ENCODE measurements at places on chromosomes 3 and 15.

- no peak for DNase-seq
Measured at GRCh38 chr3:134372396-134373270, 1.6 kb downstream of the AMOTL2 start.

- peak; percentile 42 for DNase-seq
Measured at GRCh38 chr15:83449937-83450506, 2.9 kb downstream of the SH3GL3 start.

GRCh38 chr15:31013863-31014607 lies 22.6 kb upstream of the MTMR10 start:
- no peak for DNase-seq

DNA sequence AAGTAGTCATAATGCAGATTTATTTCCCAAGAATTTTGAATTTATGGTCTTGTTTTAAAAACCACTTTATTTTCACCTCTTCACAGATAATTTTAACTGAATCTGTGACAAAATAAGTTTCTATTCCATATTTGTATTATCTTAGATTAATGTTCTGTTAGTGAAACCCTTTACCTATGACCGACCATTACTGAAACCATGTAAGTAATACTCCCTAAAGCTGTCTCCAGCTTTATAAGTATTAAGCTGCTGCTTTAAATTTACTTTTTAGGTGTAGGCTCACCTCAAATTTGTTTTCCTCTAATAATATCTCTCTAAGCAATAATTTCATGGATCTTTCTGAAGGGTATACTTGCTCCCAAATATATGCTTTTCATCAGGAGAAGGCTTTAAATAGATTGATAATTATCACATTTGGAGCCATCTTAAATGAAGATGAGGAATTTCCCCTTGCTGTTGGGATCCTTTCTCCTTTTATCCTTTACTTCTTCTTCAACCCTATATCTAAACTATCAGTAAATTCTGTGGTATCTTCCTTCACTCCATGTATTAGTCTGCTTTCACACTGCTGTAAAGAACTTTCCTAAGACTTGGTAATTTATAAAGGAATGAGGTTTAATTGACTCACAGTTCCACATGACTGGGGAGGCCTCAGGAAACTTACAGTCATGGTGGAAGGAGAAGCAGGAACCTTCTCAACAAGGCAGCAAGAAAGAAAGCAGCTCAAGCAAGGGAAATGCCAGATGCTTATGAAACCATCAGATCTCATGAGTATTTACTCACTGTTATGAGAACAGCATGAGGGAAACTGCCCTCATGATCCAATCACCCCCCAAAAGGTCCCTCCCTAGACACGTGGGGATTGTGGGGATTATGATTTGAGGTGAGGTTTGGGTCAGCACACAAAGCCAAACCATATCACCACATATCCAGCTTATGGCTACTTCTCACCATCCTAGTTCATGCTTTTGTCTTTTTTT lies 92.3 kb upstream of the P2RY1 start:
- no peak for DNase-seq

DNA sequence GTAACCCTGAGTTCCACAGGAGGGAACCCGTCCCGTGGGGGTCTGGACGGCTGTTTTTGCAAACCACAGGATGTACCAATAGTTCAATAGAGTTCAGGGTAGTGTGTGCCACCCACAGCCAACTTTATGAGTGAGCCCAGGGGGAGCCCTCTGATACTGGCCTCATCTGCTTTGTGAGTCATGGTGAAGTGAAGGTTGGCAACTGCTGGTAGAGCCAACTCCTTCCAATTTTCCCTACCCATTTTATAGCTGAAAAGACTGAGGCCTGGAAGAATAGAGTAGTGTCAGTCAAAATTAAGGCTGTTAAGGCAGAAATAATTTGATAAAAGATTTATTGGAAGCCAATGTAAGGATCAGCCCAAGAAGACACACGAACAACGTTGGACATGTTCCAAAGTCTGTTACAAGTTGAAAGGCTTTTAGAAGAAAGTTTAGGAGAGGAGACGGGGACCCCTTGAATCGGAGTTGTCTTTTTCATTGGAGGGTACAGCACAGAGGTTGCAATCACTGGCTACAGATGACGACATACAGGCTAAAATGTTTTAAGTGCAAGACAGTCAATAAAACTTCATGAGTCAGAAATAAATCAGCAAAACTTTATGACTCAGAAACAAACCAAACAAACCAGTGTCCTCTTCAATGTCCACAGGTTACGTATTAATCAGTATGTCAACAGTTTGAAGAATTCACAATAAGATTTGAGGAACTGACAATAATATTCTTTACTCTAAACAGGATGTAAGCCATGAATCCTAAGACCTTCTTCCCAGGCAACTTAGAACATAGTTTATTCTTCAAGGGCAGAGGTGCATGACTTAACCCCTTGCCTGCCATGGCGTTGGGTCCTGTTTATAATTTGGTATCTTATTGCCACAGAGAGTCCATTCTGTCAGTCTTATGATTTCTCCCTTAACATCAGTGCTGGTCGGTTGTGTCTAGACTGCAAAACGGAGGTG lies 62.9 kb upstream of the NR2E3 start:
- DNase-seq, result no peak

GRCh38 chr3:157174290-157174648 lies 14.3 kb upstream of the CCNL1 start:
- no peak for DNase-seq
